ENCODE measurements at places on chromosomes 5 and 9. TPM values are rescaled to one million over a fixed set of nuclear protein-coding genes. Genes with fewer than 3 reads are reported as not detected.

The SPATA6L gene
- polyA plus RNA-seq: 0.14 TPM

The FCN2 gene
- polyA plus RNA-seq: not detected

The RMRP gene
- polyA plus RNA-seq: not detected

The OR1B1 gene
- polyA plus RNA-seq: not detected

The RETREG1 gene
- 48.1 TPM for polyA plus RNA-seq

The FAM81B gene
- polyA plus RNA-seq: not detected

The AIF1L gene
- not detected for polyA plus RNA-seq

The WNT8A gene
- polyA plus RNA-seq: not detected

The KCNN2 gene
- not detected for polyA plus RNA-seq

The CCL21 gene
- not detected for polyA plus RNA-seq

The IFT74 gene
- polyA plus RNA-seq: 7.5 TPM

The EDIL3 gene
- not detected for polyA plus RNA-seq

The PCDHGB2 gene
- polyA plus RNA-seq: 0.09 TPM

The SLC1A3 gene
- not detected for polyA plus RNA-seq

The WDR38 gene
- not detected for polyA plus RNA-seq

The PTGER4 gene
- 84.1 TPM for polyA plus RNA-seq

The PBX3 gene
- 4.6 TPM for polyA plus RNA-seq

The TMEFF1 gene
- polyA plus RNA-seq: not detected

The WDR55 gene
- polyA plus RNA-seq: 17.3 TPM

The GARIN3 gene
- not detected for polyA plus RNA-seq

The PCDHGA4 gene
- polyA plus RNA-seq: not detected

The LRRC19 gene
- 0.10 TPM for polyA plus RNA-seq

The MLANA gene
- not detected for polyA plus RNA-seq

The ATOSB gene
- 6.4 TPM for polyA plus RNA-seq

Measured in CD8-positive, alpha-beta memory T cell (primary cell).